ENCODE measurements at places on chromosomes 5 and 9.
A peak's percentile ranks its signal among the peaks of the same experiment; 100 is the strongest.

DNA sequence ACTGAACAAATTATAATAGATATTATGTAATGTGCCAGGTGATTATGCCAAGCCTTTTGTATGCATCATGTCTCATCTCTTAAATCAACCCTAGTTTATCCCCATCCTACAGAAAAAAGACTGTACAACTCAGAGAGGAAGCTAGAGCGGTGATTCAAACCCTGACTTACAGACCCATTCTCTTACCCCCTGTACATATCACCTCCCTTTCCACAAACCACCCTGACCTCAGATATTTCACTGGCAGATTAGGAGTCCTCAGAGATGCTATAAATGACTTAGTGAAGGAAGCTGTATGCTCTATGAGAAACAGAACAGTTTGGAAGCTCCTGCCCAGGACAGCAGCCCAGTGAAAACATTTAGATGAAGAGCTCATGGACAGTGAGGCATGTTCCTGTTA lies 79.1 kb upstream of the RARS1 start:
- no peak for DNase-seq

- no peak for DNase-seq
Measured at GRCh38 chr5:39453606-39454005, 28.8 kb upstream of the DAB2 start.

GRCh38 chr5:138054847-138055558 lies 22.1 kb upstream of the FAM13B start:
- no peak for DNase-seq

- peak; percentile 14 for DNase-seq
Measured at GRCh38 chr5:37900692-37901091, 60.9 kb upstream of the GDNF start.

All from NCI-H510A (cell line).